ENCODE measurements at places on chromosomes 2 and 18. TPM values are rescaled to one million over a fixed set of nuclear protein-coding genes. Genes with fewer than 3 reads are reported as not detected.

- no peak overlapping the region for H3K4me3 ChIP-seq
- no peaks in the 10 kb centered on the region for H3K27me3 ChIP-seq
- no peaks in the 10 kb centered on the region for H3K36me3 ChIP-seq
- DNase-seq = no peak
- H3K4me1 ChIP-seq = no peaks in the 10 kb centered on the region
These were observed 1106.3 kb upstream of the SLC39A10 start for GRCh38 chr2:194550702-194551101.

DNA sequence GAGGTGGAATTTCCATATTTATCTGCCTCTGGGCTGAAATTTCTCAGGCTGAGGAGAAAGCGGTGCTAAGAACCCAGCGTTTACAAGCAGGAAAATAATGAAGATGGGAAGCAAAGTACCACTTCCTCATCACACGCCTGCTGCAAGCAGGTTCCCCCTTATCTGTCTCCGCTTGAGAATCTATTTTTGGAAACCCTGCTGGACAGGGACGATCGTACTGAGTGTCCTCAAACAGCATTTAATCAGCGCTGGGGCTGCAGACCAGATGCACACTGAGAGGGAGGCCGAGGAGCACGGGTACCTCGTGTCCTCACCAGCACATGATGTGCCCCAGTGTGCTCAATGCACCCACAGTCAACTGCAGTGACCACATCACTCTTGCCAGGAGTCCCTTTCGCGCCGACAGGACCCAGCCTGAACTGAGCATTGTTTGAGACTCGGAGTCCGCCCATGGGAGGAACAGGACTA lies 160.4 kb downstream of the HDAC4 start:
- H3K4me1 ChIP-seq = peaks cover 27% of the 10 kb centered on the region
- no peaks in the 10 kb centered on the region for H3K36me3 ChIP-seq
- H3K27me3 ChIP-seq = no peaks in the 10 kb centered on the region
- DNase-seq = peak; percentile 60
- H3K27ac ChIP-seq = peak overlapping the region; percentile 15

- H3K4me3 ChIP-seq = no peak overlapping the region
- peaks cover 3% of the 10 kb centered on the region for H3K4me1 ChIP-seq
- H3K27ac ChIP-seq = no peak overlapping the region
- H3K36me3 ChIP-seq = no peaks in the 10 kb centered on the region
- no peaks in the 10 kb centered on the region for H3K27me3 ChIP-seq
These were observed 111.3 kb downstream of the PLCL1 start for GRCh38 chr2:197915548-197916265.

DNA sequence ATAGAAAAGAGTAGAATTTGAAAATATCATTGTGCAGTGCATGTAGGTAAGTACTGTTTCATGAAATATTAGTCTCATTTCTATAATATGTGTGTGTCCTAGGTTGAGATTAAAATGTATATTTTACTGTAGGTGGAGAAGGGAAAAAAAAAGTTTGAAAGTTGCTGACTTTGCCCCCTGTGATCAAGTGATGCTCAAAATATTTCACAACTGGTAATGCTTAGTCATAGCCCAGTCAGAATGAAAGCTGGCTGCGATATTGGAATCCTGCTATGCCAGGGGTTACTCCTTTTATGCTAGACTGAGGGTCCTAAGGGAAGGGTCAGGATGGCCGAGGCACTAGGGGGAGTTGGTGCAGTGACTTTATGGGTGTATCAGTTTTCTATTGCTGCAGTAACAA lies 19.5 kb upstream of the CFAP36 start:
- no peak for DNase-seq
- no peaks in the 10 kb centered on the region for H3K36me3 ChIP-seq
- no peak overlapping the region for H3K27ac ChIP-seq
- no peak overlapping the region for H3K4me3 ChIP-seq

DNA sequence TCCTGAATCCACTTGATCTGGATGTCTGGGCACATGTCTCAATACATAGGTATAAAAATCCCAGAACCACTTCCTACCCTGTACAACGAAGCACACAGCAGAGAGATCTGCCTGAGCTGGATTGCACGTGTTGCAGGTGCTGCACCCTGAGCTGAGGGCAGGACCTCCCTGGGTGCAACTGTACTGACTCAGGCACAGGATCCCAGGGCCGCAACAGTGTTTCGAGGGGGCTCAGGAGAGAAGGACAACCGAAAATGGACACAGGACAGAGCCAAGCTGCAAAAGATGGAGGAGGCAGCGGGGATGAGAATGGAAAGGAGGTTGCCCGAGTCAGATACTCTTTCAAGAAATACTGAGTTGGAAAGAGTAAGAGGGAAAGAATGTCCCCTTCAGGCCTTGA lies 354.1 kb downstream of the EIPR1 start:
- H3K27me3 ChIP-seq = no peaks in the 10 kb centered on the region
- no peaks in the 10 kb centered on the region for H3K36me3 ChIP-seq
- H3K4me1 ChIP-seq = no peaks in the 10 kb centered on the region
- no peak overlapping the region for H3K27ac ChIP-seq

Gene SMCHD1
- 44.6 TPM for total RNA-seq

- DNase-seq = no peak
- peaks cover 3% of the 10 kb centered on the region for H3K4me1 ChIP-seq
- H3K4me3 ChIP-seq = no peak overlapping the region
- no peaks in the 10 kb centered on the region for H3K36me3 ChIP-seq
- no peaks in the 10 kb centered on the region for H3K27me3 ChIP-seq
- no peak overlapping the region for H3K27ac ChIP-seq
These were observed 312.2 kb downstream of the ZNF521 start for GRCh38 chr18:25039781-25040180.

DNA sequence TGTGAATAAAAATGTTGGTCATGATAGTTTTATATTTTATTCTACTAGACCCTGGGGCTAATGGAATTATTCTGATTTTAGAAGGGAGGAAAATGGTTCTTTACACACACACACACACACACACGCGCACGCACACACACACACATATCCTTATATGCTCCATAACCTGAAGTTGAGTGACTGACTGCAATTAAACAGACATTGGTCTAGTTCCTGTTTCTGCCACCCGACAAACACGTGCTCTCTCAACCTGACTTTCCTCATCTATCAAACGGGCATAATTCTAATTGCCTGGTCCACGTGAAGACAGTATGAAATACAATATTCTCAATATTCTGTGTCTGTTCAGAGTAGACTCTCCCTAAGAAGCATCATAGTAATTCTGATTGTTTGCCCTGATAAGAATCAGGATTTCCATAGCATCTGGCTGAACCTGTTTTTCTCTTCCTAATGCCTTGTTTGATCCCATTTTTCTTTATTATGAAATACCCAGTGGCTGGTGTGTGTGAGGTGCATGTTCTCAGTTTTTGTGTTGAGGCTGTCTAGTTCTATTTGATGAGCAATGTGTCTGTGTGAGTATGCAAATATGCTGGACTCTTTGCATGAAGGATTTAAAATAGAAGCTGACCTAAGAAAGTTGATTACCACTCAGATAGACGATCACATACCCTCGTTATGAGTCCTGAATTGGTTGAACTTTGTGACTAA lies 51.0 kb downstream of the SETBP1 start:
- DNase-seq = no peak
- H3K4me3 ChIP-seq = no peak overlapping the region
- H3K36me3 ChIP-seq = no peaks in the 10 kb centered on the region
- no peaks in the 10 kb centered on the region for H3K27me3 ChIP-seq
- H3K4me1 ChIP-seq = peaks cover 11% of the 10 kb centered on the region
- H3K27ac ChIP-seq = no peak overlapping the region
